Heart left ventricle (tissue), 16 donors: ENCODE measurements at places on chromosomes 7 and 10. TPM values are rescaled to one million over a fixed set of nuclear protein-coding genes. Genes with fewer than 3 reads are reported as not detected.
A peak's percentile ranks its signal among the peaks of the same experiment; 100 is the strongest.

- DNase-seq, result peak; percentile 81
Observed at GRCh38 chr10:6171881-6172695, 30.6 kb upstream of the PFKFB3 start.

GRCh38 chr10:14585287-14586193 is 189.2 kb downstream of the FAM107B start:
- no peak for DNase-seq

DNA sequence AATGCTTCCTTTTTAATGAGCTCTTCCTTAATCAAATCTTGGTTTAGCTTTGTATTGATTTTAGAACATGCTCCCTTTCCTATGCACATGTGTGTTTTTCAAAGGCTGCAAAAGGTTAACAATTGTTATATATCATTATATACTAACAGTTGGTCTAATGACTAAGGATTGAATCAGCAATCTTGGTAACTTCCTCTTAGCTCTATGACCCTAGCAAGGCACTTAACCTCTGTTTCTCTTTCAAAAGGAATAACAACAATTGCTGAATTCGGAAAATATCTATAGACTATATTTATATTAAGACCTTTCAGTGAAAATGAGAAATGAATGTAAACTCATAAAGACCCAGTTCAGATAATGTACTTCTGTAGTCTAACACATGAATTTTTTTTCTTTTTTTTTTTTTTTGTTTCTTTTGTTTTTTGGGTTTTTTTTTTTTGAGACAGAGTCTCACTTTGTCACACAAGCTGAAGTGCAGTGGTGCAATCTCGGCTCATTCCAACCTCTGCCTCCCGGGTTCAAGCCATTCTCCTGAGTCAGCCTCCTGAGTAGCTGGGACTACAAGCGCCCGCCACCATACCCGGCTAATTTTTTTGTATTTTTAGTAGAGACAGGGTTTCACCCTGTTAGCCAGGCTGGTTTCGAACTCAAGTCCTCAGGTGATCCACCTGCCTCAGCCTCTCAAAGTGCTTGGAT is 48.8 kb downstream of the HOXA1 start:
- DNase-seq, result no peak

DNA sequence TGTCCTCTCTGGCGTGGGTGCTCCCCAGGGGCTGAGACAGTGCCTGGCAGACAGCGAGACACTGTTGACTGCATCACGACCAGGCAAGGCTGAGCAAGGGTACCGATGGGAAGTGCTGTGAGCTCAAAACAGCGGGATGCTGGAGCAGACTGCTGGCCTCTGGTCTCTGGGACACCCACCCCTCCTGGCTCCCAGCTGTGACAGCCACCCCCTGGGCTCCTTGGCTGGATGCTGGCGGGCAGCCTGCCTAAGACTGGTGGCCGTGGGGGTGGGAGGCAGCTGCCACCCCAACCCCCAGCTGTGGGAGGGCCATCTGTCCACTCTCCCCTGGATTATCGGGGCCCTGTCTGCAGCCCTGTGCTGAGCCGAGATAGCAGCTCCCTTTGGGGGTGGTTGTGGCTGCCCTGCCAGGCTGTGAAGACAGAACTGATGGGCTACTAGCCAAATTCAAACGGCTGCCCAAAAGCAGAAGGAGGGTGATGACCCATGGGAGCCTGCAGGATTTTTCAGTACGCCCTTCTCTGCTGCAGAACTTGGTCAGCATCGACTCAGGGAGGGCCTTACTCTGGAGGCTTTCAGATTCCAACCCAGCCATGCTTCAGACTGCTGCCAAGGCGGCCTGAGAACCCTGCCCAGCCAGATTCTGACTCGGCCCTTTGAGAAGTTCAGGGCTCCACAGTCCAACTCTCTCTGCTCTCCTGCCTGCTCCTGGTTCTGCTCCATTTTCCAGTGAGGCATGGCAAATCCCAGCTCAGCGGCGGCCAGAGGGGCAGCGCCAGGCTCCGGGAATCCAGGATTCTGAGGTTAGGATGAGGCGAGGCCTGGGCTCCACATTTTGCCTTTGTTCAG is 125.3 kb downstream of the NEURL1 start:
- peak; percentile 72 for DNase-seq

DNA sequence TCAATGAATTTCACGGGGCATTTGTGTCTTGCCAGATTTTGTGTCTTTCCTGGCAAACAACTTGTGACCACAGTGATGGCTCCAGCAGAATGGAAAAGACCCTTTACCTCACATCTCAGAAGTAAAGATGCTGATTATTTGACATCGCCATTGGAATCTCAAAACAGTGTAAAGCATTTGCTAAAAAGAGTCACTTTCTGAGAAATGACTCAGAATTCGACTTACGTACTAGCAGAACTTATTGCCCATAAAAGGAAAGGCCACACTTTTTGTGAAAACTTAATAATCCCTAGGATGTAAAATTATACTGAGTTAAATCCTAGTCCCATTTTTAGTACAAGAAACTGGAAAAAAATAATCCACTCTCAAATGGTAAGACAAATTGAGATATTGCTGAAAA is 35.9 kb upstream of the PRKCQ start:
- no peak for DNase-seq

FGFBP3 gene
- total RNA-seq, result 0.51 TPM

GRCh38 chr10:99444383-99445045 is 14.1 kb upstream of the GOT1 start:
- no peak for DNase-seq

DNA sequence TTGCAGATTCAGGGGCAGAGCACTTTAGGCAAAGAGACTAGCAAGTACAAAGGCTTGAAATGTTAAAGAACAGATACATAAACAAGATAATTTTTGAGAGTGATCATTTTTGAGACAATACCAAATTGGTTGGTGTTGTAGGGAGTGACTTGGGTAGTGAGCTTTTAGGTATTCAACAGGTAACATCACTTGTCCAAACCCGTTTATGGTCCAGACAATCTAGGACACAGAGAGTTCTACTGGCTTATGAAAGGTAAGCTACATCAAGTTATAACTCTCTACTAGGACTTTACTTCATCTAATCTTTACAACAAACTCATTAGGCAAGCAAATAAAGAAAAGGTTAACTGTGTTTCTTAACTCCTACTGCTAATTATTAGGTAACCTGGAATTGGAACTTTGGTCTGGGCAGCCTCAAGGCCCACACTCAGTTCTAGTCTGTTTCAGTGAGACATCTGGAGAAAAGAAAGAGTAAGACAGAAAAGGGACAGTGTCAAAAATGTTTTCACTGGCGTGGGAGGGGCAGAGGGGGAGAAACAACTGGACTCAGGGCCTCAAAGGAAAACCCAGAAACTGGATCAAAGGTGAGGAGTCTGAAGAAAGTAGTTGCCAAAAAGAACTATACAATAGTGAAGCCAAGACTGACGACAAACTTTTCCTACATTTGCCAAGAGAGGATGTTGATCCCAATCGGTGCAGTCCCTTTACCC is 39.2 kb downstream of the GNAT3 start:
- no peak for DNase-seq

EGR2 gene
- total RNA-seq, result 0.44 TPM
